Uterus (tissue), 4 donors: ENCODE measurements at places on chromosomes 2 and 18.

DNA sequence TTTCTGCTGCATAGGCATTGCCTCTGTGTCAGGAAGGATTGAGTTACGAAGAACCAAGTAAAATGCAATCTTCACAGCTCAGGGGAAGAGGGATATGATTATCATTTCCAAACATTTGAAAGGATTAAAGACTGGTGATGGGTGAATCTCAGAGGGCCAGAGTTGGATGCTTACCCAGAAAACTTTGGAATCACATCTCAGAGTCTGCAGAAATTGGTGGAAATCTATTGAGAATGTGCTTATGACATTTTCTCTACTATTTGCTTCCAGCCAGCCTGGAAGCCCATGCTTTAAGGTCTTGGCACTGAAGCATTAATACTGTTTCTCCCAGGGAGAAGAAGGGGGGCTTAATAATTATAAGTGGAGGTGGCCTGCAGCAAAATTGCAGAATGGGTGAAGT is 1301.4 kb upstream of the PIK3C3 start:
- no peak for DNase-seq

- no peak for DNase-seq
These were observed 504.8 kb downstream of the PIK3C3 start for GRCh38 chr18:42459873-42460272.

- DNase-seq = no peak
These were observed 334.5 kb downstream of the SMAD2 start for GRCh38 chr18:47595831-47596501.

DNA sequence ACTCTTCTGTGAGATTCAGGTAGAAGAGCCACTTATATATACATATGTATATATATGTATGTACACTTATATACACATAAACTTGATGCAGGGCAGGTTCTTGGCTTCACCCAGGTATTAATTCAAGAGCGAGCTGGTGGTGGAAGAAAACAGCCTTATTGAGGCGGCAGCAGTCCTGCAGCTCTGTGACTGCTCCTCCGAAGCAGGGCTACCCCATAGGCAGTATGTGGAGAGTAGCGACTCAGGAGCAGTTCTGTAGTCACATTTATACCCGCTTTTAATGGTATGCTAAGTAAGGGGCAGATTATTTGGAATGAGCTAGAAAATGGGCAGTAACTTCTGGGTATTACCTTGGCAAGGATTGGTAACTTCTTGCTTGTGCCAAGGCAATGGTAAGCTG is 280.6 kb upstream of the TFPI start:
- DNase-seq = no peak

DNA sequence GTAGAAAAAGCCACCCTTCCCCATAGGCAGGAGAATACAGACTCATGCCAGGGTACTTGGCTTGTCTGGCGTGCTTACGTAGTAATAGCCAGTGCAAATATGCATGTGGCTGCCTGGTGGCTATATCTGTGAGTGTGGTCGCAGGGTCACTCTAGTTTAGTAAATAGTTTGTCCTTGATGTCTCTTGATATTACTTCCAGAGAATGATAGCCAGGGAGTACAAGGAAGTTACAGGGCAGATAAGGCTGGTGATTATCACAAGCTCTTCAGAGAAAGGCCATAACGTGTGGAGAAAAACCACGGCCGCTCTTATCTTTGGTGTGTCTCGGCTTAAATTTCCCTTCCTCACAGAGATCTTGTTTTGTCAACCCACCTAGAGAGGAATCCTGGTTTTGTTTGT is 54.3 kb upstream of the SLC39A10 start:
- DNase-seq = no peak

GRCh38 chr2:96985181-96985945 is 1.0 kb downstream of the FAM178B start:
- DNase-seq = peak; percentile 71

DNA sequence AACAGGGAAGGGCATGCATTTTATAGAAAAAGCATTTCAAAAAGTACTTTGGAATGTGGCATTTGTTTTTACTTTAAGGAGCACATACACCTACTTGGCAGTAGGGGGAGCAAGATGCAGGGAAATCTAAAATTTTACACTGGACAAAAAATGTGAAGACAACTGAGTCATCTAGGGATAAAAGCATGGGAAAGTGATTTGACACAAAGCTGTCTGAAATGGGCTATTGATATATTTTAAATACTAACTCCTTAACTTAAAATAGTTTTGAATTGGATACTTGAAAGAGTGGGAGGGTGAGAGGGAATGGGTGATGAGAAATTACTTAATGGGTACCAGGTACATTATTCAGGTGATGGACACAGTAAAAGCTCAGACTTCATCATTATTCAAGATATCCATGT is 15.8 kb downstream of the TMEM200C start:
- no peak for DNase-seq

- no peak for DNase-seq
These were observed 327.2 kb upstream of the TRIB2 start for GRCh38 chr2:12389344-12390045.

GRCh38 chr2:110834134-110834827 is 101.9 kb downstream of the ACOXL start:
- no peak for DNase-seq

- DNase-seq = no peak
These were observed 8.6 kb downstream of the CLIP4 start for GRCh38 chr2:29123617-29124349.

DNA sequence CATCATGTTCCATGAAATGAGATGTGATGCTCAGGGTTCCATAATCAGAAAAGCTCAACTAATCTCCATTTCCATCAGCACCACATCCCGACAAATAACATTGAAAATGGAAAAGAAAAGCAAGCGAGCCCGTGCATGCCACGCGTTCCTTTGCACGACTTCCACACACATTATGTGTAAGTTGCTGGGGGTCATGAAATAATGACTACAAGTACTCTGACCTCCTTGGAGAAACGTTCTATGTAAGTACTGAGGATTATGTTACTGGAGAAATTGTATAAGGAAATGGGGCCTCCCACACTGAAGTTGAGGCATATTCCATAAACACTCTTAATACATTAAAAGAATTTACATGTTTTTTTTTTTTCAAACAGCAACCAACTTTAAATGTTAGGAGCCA is 38.3 kb downstream of the CCBE1 start:
- no peak for DNase-seq

DNA sequence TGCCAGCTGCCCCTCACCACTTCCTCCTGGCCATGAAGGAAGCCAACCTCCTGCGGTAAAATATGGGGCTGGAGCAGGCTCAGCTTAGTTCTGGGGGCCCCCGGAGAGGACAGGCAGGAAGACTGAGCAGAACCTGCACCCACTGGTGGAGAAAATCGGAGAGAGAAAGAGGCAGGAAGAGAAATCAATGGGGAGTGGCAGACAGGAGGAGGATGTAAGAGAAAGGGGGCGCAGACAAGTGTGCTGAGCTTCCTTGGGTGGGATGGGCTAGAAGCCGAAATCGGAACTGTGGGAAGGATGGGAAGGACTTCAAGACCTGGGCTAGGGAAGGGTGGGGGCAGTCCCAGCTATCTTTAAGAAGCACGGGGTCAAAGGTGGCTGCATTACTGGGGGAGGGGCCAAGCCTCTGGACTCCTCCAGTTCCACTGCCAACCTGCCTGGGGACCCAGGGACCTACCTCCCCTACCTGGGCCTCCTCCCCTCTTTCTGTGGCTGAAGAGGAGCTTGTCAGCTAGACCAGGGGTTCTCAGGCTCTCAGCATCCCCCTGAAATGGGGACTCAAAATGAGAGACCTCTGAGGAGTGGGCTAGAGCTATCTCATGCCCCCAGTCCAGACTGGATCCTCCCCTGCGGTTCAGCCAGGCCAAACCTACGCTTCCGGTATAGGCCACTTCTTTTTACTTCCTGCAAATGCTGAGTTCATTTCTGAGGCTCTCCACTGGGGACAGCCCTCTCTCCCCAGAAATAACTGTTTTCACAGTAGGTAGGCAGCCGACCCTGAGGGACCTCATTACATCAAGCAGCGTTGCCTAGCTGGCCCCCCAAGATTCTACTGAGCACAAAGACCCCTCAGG is 33.6 kb upstream of the B3GNT7 start:
- no peak for DNase-seq

DNA sequence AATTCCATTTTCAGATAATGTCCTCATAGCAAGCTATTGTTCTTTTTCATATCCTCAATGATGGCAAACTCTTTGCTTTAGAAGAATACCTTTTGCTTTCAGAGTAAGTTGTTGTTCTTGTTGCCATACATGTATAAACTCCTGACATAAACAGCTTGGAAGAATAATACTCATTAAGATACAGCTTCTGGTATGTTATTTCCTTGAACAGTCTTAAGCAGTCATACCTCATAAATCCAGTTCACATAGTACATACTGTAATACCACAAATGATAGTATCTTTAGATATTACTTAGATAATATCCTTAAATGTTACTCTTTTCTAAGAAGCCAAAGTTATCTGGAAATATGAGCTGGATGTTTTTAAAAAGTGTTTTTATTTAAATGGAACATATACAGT is 23.2 kb downstream of the METTL8 start:
- no peak for DNase-seq

- DNase-seq = no peak
These were observed 21.6 kb downstream of the MBD2 start for GRCh38 chr18:54202851-54203250.
